Pancreas (tissue), 10 donors: ENCODE measurements at places on chromosomes 7 and 10. TPM values are rescaled to one million over a fixed set of nuclear protein-coding genes. Genes with fewer than 3 reads are reported as not detected.

- DNase-seq, result no peak
- H3K36me3 ChIP-seq, result no peaks in the 10 kb centered on the region
- H3K4me1 ChIP-seq, result peaks cover 23% of the 10 kb centered on the region
- H3K27me3 ChIP-seq, result no peaks in the 10 kb centered on the region
- no peak overlapping the region for H3K4me3 ChIP-seq
Measured at GRCh38 chr10:50420196-50420595, 168.9 kb upstream of the ASAH2 start.

Gene MYH16
- total RNA-seq, result 0.09 TPM

DNA sequence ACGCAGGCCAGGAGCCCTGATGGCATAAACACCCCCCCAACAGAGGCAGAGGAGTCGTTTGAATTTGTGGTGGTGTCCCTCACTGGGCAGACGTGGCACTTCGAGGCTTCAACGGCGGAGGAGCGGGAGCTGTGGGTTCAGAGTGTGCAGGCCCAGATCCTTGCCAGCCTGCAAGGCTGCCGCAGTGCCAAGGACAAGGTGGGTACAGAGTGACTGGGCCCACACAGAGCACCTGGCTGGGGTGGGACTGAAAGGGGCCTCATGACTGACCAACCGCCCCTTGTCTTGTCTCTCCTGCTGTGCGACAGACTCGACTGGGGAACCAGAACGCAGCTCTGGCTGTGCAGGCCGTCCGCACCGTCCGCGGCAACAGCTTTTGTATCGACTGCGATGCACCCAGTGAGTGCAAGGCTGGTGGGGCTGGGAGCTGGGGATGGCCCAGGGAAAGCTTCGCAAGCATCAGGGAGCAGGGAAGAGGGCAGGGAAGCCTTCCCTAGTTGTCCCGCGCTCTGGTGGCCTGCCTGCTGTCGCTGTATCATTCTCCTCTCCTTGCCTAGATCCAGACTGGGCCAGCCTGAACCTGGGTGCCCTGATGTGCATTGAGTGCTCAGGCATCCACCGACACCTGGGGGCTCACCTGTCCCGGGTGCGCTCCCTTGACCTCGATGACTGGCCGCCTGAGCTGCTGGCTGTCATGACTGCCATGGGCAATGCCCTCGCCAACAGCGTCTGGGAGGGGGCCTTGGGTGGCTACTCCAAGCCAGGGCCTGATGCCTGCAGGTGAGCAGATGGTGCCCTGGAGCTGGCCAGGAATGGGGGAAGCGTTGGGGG lies 25.4 kb downstream of the GBX1 start:
- no peaks in the 10 kb centered on the region for H3K27me3 ChIP-seq
- H3K36me3 ChIP-seq, result no peaks in the 10 kb centered on the region
- H3K4me1 ChIP-seq, result no peaks in the 10 kb centered on the region
- no peak overlapping the region for H3K27ac ChIP-seq
- DNase-seq, result peak; percentile 13

DNA sequence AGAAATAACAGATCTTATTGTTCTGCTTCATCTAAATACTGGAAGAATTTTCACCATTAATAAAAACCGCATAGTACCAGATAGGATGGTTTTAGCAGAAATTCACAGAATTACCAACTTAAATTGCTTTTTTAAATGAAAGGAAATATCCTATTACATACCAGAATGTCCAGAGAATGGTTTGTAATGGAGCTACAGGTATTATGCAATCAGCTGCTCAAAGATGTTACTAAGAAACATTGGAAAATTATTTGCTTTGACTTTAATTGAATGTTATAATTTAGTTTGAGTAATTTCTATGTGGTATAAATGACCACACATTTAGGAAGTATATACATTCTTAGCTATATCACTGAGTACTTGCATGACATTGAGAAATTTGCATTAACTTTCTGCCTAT lies 338.3 kb downstream of the ETV1 start:
- DNase-seq, result no peak
- H3K27me3 ChIP-seq, result no peaks in the 10 kb centered on the region
- no peaks in the 10 kb centered on the region for H3K4me1 ChIP-seq
- no peaks in the 10 kb centered on the region for H3K36me3 ChIP-seq

Gene PDE1C
- 1.2 TPM for total RNA-seq

GRCh38 chr10:131654471-131655087 lies 246.2 kb upstream of the PPP2R2D start:
- H3K4me3 ChIP-seq, result no peak overlapping the region
- no peak overlapping the region for H3K27ac ChIP-seq
- H3K27me3 ChIP-seq, result no peaks in the 10 kb centered on the region
- H3K36me3 ChIP-seq, result no peaks in the 10 kb centered on the region

DNA sequence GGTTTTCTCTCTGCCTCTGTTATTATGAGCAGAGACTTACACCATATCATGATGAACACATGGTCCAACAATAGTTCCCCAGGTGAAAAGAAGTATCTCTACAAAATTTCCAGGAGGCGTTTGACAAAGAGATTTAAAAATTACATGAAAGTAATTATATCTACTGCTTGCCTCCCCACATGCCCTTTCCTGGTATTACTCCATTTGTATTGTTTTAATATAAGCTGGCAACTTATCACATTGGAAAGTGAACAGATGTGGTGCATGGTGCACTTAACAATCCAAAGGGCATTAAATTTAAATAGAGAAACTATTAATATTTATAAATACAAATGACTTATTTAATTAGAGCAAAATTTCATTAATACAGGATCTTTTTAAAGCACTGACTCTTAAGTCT lies 638.2 kb downstream of the ANKRD7 start:
- no peaks in the 10 kb centered on the region for H3K36me3 ChIP-seq
- no peaks in the 10 kb centered on the region for H3K4me1 ChIP-seq

GRCh38 chr7:17146621-17147020 lies 151.8 kb upstream of the AHR start:
- no peaks in the 10 kb centered on the region for H3K4me1 ChIP-seq
- DNase-seq, result no peak
- H3K36me3 ChIP-seq, result no peaks in the 10 kb centered on the region
- H3K4me3 ChIP-seq, result no peak overlapping the region

GRCh38 chr10:60258429-60258797 lies 131.3 kb downstream of the ANK3 start:
- H3K27me3 ChIP-seq, result no peaks in the 10 kb centered on the region
- H3K27ac ChIP-seq, result no peak overlapping the region
- H3K4me3 ChIP-seq, result no peak overlapping the region
- DNase-seq, result no peak
- peaks cover 3% of the 10 kb centered on the region for H3K4me1 ChIP-seq
